ENCODE measurements at places on chromosomes 2 and 18. TPM values are rescaled to one million over a fixed set of nuclear protein-coding genes. Genes with fewer than 3 reads are reported as not detected.

The LIMS4 gene
- total RNA-seq, result 1.3 TPM

DNA sequence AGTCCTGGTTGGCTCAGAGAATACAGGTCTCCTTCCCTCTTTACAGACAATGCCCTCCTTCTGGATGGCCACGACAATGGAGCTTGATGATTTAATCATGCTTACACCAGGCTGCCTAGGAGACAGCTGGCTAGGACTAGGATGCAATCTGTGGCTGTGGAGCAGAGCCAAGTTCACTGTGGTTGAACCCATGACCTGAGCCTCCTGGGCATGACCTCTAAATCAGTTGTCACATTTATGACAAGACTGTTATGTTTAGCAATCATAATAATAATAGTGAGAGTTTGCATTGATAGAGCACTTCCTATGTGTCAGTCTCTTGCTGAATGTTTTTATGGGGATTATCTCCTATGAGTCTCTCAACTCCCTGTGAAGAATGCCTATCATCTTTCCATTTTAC, 244.1 kb downstream of the ICOS start:
- no peak overlapping the region for H3K4me3 ChIP-seq
- H3K27ac ChIP-seq, result no peak overlapping the region
- H3K36me3 ChIP-seq, result no peaks in the 10 kb centered on the region
- no peaks in the 10 kb centered on the region for H3K4me1 ChIP-seq

The FASTKD2 gene
- 20.8 TPM for total RNA-seq

The SNED1 gene
- 0.48 TPM for total RNA-seq

GRCh38 chr2:162143969-162144368, 8.1 kb downstream of the GCG start:
- H3K27ac ChIP-seq, result no peak overlapping the region
- no peaks in the 10 kb centered on the region for H3K4me1 ChIP-seq
- DNase-seq, result no peak
- no peak overlapping the region for H3K4me3 ChIP-seq
- H3K27me3 ChIP-seq, result no peaks in the 10 kb centered on the region
- no peaks in the 10 kb centered on the region for H3K36me3 ChIP-seq

The SERPINB13 gene
- total RNA-seq, result not detected

The DPP10 gene
- total RNA-seq, result 1.3 TPM

GRCh38 chr2:110720547-110720946, 11.8 kb upstream of the ACOXL start:
- H3K27me3 ChIP-seq, result peaks cover 30% of the 10 kb centered on the region
- no peaks in the 10 kb centered on the region for H3K4me1 ChIP-seq
- no peak overlapping the region for H3K27ac ChIP-seq
- no peak overlapping the region for H3K4me3 ChIP-seq
- no peak for DNase-seq

The C2orf78 gene
- not detected for total RNA-seq

The SAG gene
- not detected for total RNA-seq

DNA sequence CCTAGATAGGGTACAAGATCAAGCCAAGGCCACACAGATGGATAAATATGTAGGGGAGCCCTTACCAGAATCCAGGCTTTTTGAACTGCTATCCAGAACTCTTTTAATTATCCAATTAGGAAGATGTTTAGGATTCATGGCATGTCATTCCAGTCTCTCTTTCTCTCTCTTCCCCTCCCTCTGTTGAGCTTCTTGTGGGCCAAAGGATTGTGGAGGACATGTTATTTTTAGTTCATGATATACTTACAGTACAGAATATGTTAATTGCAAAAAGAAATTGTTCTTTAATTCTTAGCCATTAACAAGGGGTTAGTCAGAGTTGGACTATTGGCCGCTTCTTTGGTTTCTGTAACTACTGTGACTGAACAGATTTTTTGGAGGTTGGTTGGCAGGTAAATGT, 113.0 kb downstream of the SETBP1 start:
- no peak overlapping the region for H3K4me3 ChIP-seq
- H3K4me1 ChIP-seq, result peaks cover 19% of the 10 kb centered on the region
- no peak for DNase-seq
- H3K36me3 ChIP-seq, result no peaks in the 10 kb centered on the region
- H3K27ac ChIP-seq, result no peak overlapping the region
- no peaks in the 10 kb centered on the region for H3K27me3 ChIP-seq

Data from astrocyte (in vitro differentiated cells and primary cell).